Amniotic epithelial cell (primary cell): ENCODE measurements at places on chromosomes 7 and 10.

GRCh38 chr10:97365761-97366351 lies 31.3 kb upstream of the FRAT2 start:
- DNase-seq = no peak

DNA sequence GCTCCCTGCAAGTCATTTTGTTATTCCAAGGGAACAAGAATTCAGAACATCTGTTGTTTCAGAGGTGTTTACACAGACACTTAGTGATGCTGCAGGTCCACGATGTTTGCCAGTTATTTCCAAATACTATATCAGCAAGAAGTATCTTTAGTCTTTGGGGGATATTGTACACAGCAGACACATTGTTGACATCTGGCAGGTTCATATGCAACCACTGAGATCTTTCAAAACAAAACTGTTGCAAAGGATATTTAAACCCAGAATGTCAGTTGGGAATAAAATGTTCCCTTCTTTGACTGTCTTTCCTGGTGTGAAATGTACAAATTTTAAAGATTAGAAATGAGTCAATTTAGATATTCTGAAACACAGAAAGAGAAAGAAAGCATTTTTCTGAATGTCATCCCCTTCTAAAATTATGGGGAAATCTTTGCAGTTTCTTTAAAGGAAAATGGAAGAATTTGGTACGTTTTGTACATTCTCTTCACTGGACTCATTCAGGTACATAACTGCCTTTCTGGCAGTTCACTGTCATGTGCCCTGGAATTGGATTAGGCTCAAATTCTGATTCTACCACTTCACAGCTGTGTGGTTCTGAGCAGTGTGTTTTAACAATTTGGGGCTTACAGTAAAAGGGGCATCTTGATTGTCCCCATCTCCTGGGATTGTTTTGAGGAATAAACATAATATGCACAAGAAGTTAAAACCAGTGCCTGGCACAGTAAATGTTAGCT lies 40.3 kb upstream of the CELF2 start:
- DNase-seq = peak; percentile 17

GRCh38 chr10:42645103-42645502 lies 6.7 kb upstream of the ZNF33B start:
- DNase-seq = peak; percentile 15

- no peak for DNase-seq
Observed at GRCh38 chr10:48682265-48682664, 2.4 kb upstream of the WDFY4 start.

DNA sequence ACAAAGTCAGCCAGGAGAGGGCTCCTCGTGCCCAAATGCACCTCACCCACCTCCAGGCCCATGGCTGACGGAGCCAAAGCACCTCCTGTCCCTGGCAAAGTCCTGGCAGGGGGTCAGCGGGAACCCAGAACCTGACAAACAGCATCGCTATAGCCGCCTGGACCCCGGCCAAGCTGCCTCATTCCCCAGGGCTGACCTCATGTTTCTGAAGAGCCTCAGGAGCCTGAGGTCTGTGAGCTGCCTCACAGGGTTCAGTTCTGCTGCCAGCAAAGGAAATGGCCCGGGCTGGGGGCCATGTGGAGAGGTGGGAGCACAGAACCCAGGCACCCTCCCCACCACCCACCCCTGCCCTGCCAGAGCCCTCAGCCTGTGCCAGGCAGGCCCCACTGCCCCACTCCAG lies 4.2 kb upstream of the NANOS1 start:
- peak; percentile 74 for DNase-seq

DNA sequence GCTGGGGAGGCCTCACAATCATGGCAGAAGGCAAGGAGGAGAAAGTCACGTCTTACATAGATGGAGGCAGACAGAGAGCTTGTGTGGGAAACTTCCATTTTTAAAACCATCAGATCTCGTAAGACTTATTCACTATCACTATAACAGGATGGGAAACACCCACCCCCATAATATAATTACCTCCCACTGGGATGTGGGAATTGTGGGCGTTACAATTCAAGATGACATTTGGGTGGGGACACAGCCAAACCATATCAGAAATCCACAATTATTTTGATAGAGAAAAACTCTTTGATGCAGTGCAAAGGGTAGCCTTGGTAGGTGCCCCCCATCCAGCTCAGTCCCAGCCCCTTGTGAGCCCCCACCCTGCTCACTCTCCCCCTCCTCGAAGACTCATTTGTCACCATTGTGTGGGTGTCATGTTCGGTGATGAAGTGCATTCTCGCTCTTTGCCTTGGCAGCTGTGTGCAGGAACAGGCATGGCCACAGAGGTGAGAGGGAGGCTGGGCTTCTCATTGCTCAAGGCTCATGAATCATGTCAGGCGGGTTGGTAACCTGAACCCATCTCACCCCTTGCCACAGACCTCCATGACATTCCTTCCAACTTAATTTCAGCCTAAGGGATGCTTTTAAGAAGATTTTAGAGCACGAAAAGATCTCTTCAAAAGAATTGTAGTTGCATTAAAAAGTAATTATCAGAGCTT lies 75.9 kb downstream of the BUB3 start:
- DNase-seq = no peak

- DNase-seq = no peak
Observed at GRCh38 chr7:66464059-66464458, 164.6 kb upstream of the KCTD7 start.

- peak; percentile 50 for DNase-seq
Observed at GRCh38 chr7:142482891-142483658, 225.2 kb upstream of the PRSS58 start.

DNA sequence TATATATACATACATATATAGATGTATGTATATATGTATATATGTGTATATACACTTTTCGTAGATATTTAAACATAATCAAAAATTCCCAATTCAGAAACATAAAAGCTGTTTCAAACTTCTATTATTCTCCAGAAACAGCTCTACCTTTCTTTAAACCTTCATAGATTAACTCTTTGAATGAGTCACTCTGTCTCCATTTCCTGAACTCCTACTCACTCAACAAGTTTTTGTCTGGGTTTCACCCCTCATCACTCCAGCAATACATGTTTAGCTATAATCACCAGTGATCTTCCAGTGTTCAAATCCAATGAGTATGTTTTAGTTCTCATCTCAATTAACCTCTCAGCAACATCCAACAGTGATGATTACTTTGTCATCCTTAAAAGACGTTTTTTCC lies 9.6 kb downstream of the DGKB start:
- DNase-seq = no peak

DNA sequence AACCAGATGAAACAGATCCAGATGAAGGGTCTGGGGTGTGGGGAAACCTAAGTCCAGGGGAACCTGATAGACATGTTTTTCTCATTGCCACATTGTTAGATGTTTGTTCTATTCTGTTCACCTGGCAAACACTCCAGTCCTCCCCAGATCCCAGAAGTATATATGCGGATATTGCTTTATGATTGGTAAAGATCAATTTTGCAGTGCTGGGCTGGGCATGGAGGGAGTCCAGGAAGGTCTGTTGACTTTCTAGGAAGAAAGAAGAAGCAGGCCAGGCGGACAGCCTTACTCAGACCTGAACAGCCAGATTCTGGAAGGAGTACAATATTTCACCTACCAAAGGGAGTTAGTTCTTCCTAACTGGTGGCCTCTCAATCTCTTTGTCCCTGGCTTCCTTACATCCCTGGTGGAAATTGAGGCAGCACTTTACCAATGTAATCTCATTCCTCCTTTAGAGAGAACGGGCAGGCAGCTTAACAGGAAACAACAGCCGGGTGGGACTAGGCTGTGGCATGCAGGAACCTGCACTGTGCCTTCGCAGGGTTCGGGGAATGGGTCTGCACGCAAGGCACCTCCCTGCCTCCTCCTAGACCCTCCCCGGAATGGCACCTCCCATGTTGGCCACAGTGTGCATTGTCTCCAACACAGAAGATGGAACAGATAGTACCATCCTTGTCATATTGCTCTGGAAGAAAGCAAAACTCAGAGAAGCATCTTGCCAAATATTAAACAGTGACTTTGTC lies 930 bp downstream of the GIMAP6 start:
- no peak for DNase-seq

DNA sequence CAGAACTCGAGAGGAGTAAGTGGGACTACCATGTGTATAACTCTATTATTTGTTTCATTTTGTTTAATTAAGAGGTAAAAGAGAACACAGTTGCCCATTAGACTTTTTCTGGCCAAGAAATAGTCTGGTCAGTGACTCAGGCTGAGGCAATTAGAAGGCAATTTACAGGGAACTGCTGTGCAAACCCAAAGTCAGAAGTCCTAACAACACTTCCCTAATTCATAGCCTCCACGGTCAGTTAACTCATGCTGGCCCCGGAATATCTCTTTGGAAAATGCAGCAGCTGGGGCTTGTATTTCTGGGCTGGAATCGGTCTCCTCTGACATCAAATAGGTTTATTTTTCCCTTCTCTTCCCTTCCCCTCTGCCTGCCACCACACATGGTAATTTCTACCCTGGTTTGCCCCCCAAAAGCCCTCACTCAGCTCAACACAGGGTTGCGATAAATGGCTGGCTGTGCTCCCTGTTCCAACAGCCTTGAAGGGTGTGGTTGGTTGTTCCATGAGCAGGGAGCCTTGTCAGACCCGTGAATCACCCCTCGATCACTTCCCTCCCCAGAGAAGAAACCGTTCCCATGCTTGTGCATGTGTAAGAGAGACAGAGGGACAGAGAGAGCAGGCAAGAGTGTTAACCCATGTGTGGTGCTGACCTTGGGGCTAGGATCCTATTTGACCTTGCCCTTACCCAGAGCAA lies 5.3 kb downstream of the SH3PXD2A start:
- DNase-seq = peak; percentile 88

DNA sequence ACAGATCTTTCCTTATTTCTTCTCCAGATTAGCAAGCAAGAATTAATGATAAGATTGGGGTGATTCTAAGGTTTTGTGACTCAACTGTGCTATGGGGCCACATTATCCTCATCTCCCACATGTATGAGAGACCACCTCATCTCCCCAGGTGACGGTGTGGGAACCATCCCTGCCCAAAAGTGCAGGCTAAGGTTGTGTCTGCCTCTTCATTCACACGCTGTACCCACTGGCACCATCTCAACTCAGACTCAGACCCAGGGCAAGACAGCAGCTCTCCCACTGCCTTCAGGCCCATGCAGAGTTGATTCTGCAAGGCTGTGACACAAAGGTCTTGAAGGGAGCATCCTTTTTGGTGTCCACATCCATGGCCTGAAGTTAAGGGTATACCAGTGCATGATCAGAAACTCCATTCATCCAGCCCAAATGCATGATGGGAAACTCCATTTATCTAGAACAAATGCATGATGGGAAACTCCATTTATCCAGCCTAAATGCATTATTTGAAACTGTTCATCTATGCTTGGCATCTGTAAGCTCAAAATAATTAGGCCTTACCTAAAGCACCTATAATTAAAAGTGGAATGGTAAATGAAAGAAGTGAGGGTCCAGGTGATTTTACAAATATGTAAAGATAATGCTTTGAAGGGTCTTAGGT lies 99.4 kb downstream of the TCERG1L start:
- no peak for DNase-seq
